EL (cell line): ENCODE measurements at places on chromosomes 5 and 9.

DNA sequence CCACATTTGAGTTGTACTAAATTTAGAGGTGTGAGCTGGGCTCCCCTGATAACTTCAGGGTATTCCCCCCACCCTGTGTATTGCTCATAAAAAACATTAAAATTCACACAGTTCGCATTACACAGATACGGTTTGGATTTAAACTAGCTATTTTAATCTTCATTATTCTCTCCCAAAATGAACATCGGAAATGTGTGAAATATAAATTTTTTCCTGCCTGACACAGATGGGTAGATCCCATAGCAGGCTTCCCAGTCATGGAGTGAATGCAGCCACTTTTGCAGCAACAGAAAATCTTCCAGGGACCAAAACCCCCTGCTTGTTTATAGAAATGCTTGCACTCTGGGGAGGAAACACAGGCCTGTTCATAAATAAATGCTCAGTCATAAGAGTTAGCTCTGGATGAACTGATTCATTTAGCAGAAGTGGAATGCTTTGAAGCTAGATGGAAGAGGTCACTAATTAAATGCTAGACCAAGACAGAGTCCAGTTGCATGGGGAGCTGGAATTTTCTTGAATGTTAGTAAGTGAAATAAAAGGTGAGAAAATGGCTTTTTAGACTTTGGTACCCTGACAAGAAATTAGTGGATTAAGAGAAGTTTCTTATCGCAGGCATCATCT lies 115.6 kb downstream of the PDE8B start:
- no peak for DNase-seq

DNA sequence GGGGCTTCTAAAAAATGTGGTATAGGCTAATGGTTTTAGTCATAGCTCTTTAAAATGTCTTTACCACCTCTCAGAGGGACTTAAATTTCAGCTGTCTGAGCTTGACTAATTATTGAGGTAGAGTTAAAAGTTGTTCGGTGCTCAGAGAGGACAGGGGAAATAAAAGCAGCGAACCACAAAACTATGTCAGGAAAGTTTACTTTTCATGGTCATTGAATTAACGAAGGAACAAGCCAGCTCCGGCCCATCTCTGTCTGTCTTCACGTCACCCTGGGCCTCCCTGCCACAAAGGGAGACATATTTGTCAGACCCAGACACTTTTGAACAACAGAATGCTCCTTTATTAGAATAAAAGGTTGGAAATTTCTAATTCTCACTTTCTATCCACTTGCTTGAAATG lies 98.8 kb upstream of the EFNA5 start:
- DNase-seq, result no peak

DNA sequence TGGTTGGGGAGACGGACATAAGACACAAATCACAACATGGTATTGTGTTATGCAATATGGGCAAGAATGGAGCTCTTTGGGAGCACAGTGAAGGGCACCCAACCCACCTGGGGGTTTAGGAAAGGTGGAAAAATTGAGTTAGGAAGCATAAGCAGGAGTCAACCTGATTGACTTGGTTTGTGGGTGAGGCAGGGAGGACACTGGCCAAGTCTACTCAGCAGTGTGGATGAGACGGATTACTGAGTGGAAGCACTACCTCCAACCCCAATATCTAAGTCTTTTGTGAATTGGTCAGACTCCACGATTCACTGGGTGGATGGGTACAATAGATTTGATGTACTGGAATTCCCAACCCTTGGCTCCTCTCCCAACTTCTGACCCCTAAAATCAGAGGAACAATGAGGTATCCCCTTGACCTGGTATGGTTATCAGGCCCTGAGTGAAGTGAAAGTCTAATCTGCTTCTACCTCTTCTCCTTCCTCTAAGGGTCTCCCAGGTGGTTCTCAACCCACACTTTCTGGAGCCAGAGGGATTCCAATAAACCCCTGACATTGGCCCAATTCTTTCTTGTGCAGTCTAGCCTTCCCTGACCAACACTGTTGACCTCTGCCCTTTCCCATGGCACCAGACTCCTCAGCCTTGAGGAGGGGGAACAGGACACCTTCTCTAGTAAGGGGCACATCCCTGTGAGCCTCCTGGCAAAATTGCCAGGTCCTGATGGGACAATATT lies 5.2 kb downstream of the EGR1 start:
- no peak for DNase-seq

DNA sequence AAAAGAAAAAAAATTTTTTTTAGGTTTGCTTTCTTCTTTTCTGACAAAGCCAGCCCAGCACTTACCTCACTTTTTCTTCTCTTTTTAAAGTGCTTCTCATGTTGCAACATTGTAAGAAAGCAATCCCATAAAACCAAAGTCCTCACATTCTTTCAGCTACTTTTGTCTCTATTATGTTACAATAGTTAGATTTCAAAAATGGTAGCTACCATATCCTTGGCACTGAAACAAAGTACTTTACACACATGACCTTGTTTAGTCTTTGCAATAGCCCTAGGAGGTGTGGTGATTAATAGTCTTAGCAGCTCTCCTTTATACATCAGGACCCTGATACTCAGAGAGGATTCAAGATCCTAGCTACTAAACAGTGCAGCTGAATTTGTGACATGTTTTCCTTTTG lies 23.5 kb upstream of the CARTPT start:
- no peak for DNase-seq

DNA sequence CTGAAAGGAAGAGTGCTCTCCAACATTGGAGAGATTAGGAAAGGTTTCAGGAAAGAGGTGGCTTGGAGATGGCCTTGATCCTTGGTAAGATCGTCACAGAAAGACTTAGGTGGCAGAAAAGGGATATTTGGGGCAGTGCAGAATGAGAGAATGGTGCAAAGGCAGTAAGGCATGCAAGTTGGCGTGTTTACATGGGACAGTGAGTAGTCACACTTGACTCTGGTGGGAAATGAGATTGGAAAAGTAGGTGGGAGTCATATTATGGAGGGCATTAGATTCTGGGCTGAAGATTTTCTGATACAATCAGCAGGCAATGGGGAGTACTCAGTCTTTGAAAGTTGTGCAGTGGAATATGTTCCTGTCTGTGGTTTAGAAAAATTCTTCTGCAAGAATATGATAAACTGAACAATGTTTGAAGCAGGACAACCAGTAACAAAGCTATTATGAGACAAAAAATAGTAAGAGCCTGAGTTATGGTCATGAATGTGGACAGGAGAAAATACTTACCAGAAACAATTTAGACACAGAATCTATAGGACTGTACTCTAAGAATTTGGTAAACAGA lies 76.2 kb upstream of the ANKRD55 start:
- no peak for DNase-seq

DNA sequence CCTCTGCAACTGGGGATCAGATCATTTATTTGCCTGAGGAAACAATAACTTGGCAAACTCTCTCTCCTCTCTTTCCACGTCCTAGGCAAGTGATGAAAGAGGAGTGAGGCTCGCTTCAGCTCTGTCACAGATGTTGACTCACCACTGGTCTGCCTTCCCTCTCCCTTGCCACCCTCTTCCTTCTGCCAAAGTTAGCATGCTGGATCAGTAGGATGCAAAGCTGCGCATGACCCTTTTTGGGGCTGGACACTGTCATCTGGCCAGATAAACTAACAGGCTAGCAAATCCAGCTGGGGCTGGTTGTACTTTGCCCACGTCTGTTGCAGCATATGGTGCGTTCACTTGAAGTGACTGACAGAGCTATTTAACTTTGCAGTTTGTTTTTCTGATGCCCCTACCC lies 36.2 kb upstream of the SMARCA2 start:
- DNase-seq, result peak; percentile 67

- DNase-seq, result no peak
These were observed 24.7 kb downstream of the ELL2 start for GRCh38 chr5:95936812-95937397.

DNA sequence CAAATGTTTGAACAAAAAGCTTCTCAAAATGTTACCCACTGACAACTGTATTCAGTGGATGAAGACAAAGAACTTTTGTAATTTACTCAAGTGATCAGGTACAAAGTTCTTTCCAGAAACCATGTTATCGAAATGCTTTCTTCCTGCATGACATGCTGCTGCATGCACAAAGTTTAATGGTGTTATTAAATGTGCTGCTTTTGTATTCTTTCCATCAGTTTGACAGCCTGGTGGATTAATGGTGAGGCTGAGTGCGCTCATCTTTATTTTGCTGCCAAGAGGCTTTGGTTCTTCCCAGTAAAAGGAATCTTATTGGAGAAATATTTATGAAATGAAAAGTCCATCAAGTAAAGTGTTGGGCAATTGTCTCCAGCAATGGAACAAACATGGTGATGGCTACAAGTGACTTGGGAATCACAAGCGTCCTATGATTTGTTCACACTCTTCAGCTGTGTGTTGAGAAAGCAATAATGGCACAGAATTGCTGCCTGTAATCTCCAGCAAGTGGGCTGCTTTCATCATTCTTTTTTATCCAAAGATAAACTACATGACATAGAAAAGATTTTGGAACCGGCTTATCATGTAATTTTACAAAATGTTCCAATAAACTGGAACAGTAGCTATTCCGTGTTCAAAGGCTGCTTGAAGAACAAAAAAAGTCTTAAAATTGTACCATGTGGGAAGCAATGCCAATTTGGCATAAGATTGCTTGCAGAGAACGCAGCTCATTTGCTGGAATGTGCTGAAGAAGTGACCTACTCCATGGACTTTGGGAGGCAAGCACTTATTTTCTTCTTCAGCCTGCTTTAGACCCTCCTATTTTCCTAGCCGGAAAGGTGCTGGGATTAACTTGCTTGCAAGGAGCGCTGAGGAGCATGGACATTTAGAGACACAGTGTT lies 153.1 kb downstream of the HSD17B3 start:
- no peak for DNase-seq
